ENCODE measurements at places on chromosomes 6 and 20.

DNA sequence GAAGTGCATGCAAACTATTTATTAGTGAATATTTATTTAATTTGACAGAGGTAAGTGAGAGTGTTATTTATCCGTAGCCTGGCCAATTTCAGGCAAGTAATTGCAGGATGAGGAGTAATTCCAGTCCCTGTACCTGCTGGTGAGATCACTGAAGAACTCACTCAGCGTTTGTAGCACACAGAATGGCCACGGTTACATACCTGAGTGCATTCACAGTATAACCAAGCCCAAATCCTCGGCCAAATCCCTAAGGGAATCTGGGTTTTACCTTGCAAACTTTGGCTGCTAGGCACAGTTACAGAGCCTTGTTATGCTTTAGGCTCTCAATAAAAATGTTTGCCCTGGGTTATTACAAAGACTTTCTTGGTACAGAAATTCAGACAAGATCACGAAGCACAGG lies 93.3 kb downstream of the KCNQ5 start:
- no peak for DNase-seq

GRCh38 chr6:139905404-139906052 lies 531.1 kb upstream of the CITED2 start:
- no peak for DNase-seq

DNA sequence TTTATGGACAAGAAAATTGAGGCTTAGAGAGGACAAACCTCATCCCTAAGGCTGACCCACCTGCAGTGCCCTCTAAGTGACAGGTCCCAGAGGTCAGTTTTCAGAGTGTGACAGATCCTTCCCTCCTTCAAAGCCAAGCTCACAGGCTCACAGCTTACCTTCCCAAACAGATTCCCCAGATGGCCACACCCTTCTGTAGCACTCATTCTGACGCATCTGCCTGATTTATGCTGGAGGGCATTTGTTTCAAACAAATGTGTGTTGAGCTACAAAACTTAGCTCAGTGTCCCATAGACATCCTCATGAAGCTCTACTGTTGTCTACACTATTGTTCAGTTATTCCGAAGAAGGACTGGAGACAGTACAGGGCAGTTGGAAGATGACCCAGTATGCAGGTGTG lies 60.6 kb upstream of the RIN2 start:
- DNase-seq, result no peak

- no peak for DNase-seq
These were observed 69.3 kb upstream of the FRMD1 start for GRCh38 chr6:168148231-168148849.

GRCh38 chr6:167153521-167153959 lies 4.2 kb downstream of the GPR31 start:
- no peak for DNase-seq

DNA sequence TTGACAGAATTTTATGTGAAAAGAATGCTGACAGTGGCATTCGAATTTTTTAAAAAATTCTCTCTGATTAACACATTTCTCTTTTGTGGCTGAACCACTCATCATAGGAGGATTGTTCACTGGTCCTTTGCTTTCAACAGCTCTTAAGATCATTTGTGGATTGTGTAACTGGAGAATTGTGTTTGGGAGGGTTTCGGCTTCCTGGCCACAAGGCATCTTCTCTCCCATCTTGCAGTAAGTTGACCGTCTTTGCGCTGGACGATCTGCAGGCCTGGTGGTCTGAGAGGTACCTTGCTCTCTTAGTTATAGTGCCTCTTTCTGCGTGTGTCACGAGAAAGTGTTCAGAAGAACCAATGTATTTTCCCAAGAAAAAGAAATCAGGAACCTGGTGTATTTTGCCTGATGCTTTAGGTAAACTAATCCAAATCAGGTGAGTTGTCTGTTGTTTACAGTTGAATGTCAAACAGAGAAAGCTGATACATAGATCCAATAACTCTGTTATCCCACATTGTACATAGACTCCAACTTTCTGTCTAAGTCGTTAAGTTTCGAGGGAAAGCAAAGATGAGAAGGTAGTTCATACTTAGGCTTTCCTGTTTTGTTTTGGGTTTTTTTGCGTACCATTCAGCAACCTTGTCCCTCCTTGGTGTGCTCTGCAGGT lies 14.8 kb upstream of the EXOC2 start:
- DNase-seq, result no peak

DNA sequence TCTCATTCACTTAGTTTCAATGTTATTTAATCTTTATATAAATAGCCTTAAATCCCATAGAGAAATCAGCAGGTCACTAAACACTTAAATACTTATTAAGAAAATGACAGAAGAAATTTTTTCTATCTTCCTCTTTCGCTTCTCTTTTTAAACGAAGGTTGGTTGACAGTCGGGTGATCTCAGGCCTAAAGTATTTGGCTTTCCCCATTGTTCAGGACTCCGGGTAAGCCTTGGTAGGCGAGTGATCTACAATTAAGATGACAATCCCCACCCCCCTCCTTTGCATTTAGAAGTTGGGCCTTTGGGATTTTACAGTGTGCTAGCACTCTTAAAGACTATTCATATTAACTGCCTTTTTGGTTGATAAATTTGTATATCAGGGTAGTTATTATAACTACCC lies 19.7 kb upstream of the UTRN start:
- DNase-seq, result no peak

- no peak for DNase-seq
These were observed 101.2 kb downstream of the DTNBP1 start for GRCh38 chr6:15561447-15562199.

- DNase-seq, result no peak
These were observed 59.3 kb upstream of the RPS6KA2 start for GRCh38 chr6:166686317-166686716.

GRCh38 chr6:153149891-153150290 lies 18.8 kb upstream of the RGS17 start:
- peak; percentile 63 for DNase-seq

DNA sequence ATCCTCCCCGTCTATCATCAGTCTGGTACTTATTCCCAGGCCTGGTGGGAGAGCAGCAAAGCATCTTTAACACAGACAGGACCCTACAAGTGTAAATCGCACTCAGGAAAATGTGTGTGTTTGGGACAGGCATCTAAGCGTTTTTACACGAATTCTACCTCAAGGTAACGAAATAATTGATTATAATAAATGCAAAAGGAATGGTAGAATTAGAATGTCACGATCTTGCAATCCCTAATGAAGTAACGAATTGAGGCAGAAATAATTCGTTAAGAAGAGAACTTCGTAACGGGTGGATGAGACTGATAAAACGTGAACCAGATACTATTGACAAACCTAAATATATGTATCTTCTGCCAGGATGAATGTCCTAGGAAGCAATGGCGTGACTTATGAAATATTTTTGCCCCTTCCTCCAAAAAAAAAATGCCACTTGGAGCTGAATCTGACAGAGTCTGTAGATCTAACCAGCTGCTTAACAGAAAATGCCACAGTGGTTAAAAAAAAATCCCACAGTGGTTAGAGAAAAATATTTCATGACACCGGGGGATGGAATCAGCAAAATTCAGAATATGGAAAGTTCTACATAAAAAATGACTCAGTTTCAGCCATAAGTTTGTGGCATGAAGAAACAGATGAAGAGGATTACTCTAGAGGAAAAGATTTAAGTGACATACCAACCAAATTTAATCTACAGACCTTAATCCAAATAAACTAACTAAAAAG lies 68.7 kb downstream of the F13A1 start:
- DNase-seq, result no peak

DNA sequence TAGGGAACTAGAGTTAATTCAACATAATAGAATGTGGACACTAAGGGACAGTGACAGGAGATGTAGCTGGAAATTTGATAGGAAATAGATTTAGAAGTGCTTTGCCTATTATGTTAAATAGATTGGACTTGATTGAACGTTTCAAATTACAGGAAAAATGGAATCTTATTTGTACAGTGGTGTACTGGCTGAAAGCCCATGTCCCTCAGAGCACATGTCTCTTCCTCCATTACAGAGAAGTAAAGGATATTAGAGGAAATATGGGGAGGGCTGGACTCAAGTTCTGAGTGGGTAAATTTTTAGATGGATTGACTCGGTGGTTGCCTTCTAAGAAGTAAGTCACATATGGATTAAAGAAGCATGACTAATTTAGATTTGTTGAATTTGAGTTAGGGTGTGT lies 11.4 kb downstream of the PKIB start:
- DNase-seq, result peak; percentile 44

DNA sequence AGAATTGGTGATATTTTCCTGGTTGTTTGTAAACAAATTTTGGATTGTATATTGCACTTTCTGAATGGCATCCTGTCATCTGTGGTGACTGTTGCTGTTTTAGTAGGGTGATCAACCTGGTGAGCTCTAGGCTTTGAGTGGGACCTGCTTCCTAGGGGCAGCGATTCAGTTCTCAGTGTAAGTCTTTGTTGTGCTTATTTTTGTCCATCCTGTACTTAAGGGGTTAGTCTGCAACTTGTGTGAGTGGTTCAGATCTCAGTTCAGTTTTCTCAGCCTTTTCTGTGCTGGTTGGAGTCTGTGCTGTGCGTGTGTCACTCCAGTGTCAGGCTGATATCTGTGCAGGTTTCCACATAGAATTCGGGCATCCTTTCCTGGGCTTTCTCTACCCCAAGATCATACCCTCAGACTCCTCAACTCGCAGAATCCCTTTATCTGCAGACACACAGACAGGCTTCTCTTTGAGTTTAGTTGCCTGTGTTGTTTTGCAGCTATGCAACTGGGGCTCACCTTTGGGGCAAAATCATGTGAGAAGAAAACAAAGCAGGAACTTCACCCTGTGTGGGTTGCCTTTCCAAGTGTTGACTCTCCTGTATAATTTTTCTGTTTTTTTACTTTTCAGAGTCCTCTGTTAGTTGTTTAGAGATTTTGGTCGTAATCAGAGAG lies 177.7 kb downstream of the FARS2 start:
- DNase-seq, result no peak

DNA sequence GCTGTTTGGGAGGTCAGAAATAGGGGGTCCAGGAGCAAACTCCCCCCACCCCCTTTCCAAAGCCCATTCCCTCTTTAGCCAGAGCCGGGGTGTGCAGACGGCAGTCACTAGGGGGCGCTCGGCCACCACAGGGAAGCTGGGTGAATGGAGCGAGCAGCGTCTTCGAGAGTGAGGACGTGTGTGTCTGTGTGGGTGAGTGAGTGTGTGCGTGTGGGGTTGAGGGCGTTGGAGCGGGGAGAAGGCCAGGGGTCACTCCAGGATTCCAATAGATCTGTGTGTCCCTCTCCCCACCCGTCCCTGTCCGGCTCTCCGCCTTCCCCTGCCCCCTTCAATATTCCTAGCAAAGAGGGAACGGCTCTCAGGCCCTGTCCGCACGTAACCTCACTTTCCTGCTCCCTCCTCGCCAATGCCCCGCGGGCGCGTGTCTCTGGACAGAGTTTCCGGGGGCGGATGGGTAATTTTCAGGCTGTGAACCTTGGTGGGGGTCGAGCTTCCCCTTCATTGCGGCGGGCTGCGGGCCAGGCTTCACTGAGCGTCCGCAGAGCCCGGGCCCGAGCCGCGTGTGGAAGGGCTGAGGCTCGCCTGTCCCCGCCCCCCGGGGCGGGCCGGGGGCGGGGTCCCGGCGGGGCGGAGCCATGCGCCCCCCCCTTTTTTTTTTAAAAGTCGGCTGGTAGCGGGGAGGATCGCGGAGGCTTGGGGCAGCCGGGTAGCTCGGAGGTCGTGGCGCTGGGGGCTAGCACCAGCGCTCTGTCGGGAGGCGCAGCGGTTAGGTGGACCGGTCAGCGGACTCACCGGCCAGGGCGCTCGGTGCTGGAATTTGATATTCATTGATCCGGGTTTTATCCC lies at the start of gene VEGFA:
TSS of gene VEGFA (plus strand) at position 686 of the 846 bp plus-strand sequence.
- DNase-seq, result peak; percentile 47

GRCh38 chr20:37822141-37822601 lies 80.8 kb upstream of the VSTM2L start:
- DNase-seq, result no peak

- no peak for DNase-seq
These were observed 6.4 kb upstream of the ABHD16B start for GRCh38 chr20:63854766-63855362.

DNA sequence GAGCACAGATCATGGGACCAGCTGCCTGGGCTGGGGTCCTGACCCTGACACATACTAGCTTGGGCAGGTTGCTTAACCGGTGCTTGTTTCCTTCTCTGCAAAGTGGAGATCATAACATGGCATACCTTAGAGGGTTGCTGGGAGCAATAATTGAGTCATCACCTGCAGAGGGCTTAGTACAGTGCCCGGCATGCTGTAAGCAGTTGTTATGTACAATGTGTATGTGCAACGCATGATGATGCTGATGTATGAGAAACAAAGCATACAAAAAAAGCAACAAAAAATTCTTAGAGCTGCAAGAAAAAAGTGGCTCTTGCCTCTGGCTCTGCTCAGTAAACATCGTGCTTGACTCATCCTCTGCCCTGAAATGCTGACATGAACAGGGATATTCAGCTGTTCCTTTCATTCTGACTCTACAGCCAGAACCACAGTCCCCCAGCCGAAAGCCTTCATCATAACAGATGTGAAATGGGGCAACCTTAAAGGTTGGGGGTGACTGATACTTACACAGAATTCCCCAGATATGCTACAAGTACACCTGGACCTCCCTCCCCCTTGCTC lies 91.7 kb downstream of the CLIC5 start:
- no peak for DNase-seq

DNA sequence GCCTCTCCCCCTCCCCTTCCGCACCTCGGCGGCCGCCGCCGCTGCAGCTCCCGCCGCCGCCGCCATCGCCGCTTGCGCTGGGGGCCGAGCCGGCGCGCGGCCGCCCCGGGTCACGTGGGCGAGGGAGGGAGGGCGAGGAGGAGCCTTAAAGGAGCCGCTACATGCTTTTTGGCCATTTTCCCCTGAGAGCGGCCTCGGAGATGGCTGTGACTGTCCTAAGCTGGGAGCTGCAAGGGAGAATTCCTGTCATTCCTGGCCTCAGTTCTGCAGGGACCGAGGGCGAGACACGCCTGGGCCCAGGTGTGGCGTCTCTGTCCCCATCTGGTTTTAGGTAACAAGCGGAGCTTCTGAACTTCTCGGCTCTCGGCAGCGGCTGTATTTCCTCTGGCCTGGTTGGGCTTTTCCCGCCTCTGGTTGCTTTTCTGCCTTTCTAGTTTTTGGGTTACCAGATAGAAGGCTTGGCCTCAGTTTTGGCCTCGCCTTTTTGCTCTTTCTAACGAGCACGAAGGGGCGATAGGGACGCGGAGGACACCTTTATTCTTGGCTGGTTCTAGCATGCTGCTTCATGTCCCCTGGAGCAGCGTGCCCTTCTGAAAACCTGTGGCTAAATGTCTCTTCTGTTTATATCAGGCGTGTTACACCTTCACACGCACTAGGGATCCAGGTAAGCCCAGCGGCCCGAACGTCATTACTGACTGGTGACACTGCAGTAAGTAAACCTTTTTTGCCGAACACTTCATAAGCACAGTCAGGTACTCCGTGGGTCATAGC lies at the start of gene EHMT2:
TSS of gene EHMT2 (minus strand) at position 87 of the 771 bp plus-strand sequence. CDS start at position 66, 21 bp downstream.
- peak; percentile 69 for DNase-seq

- no peak for DNase-seq
These were observed 99.2 kb upstream of the TMEM181 start for GRCh38 chr6:158460602-158461169.

DNA sequence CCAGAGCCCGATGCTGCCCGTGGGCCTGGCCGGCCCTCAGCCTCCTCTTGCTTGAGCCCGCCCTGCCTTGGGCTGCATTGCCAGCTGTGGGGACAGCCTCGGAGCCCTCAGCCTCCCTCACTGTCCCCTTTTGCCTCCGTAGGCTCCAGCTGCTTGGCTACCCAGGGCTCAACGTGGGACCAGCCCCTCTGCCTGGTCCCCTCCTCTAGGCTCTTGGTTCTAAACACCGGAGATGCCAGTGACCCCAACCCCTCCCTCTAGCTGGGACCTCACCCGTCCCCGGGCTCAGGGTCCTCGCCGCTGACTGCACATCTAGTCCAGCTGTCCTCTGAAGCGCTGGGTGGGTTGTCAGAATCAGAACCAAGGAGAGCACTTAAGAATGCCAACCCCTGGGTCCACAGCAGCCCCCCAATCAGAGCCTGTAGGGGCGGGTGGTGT lies 345.2 kb downstream of the ZFAND3 start:
- DNase-seq, result no peak

- no peak for DNase-seq
These were observed 2.0 kb downstream of the AGER start for GRCh38 chr6:32181915-32182529.
